ENCODE measurements at places on chromosomes 2 and 18. TPM values are rescaled to one million over a fixed set of nuclear protein-coding genes. Genes with fewer than 3 reads are reported as not detected.

CERKL gene
- total RNA-seq = 3.3 TPM

DNA sequence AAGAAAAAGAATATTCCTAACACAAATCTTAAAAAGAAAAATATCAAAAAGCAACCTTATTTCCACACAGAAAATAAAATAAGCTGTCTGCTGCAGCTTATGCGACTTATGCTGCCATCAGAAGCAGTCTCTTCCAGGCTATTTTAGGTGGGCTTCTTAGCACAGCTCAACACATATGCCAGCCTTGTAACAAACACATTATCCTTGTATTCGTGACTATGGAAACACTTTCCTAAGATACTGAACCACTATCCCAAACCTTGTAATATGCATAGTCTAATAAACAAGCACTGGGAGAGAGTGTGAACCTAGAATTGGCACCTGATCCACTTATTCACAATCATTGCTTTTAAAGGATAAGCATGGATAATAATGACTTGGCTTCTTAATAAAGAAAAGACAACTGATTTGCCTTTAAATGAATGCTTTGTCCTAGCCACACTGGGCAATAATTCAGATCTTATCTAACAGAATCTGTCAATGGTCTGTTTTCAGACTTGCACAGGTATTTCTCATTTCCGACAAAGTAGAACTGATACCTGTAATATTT is 40.0 kb upstream of the RNU4ATAC start:
- DNase-seq = no peak

DNA sequence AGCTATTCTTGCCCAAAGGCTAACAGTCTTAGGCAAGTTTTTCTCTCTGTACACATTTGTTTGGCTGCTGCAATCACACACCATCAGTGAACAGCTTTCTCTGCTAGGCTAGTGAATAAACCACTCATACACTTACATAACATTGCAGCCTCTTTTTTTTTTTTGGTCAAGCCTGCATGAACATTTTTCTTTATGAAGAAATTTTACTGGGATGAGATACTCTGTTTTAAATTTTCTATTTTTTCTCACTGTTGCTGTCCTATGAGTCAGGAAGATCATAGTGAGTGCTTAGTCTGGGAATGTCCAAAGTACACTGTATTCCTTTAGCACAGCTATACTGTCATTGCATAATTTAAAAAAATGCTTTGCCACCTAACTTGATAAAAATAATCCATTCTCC is 58.5 kb downstream of the ROCK1 start:
- no peak for DNase-seq

- DNase-seq = no peak
These were observed 36.2 kb upstream of the YES1 start for GRCh38 chr18:848062-848861.

GRCh38 chr2:128284037-128284441 is 34.6 kb downstream of the HS6ST1 start:
- DNase-seq = no peak

DNA sequence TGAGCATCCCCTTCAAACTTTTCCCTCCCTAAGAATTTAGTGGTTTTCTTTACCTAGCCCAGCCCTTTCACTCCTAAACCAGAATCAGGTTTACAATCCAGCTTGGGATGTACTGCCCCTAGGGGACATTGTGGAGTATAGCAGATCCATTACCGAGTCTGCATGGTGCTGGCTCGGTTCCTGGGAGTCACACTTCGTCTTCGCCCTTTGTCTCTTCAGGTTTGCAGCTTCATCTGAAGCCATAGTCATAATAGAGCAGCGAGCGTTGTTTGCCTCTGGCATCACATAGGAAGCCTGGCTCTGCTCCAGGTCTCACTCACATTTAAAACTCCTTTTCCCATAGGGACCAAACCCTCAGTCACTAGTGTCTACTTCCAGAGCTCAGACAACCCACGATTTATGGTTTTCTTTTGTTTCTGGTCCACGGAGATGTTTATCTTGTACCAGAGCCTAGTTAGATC is 16.8 kb upstream of the LYPD6 start:
- peak; percentile 86 for DNase-seq

- DNase-seq = peak; percentile 76
These were observed 566 bp upstream of the CMPK2 start for GRCh38 chr2:6866275-6866671.

DNA sequence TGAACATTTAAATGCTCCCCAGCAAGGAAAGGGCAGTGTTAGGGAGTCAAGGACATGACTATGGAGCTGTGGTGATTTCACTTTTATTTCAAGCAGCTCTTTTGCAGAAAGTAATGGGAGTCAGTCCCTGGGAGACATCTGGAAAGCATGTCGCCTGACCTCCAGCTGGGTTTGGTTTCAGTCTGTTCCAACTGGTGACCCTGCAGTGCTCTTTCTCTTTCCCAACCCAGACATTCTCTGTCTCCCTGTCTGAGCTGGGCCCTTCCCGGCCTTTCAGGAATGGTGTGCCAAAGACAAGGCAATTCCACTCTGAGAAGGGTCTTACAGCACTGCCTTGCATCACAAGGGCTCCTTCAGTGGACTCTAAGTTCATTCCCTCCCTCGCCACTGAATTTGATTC is 323.2 kb downstream of the OSR1 start:
- peak; percentile 62 for DNase-seq

DNA sequence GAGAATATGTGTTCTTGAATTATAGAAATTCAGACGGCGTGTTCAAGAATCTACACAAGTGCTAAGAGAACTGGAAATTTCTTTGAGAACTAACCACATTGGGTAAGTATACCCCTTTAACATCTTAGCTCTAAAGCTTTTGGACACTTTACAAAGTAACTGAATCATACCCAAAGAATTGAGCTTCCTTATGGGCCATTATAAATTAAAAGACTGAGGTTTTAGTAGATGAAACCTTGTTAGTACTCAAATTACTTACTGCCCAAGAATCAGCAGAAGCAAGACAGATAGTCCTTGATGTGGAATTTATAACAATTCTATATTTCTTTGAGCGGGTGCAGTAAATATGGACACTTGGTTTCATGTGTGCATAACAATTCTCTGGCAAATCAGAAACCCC is 168.3 kb downstream of the PRPF40A start:
- DNase-seq = no peak

DNA sequence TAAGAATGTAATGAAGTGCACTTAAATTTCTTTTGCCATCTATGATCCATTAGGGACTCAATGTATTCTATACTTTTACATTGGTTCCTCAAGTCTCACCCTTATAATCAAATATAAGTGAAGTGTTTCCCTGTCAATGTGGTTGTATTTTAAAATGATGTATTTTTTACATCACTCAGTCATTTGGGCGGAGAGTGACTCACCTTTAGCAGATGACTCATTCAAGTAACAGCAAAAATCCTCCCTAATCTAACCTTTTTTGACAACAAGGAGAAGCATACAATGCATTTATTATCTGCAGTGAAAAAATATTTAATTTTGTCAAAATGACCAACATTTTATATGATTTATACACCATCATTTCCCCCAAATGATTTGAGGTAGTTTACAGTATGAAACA is 94.4 kb downstream of the FANCL start:
- no peak for DNase-seq

DNA sequence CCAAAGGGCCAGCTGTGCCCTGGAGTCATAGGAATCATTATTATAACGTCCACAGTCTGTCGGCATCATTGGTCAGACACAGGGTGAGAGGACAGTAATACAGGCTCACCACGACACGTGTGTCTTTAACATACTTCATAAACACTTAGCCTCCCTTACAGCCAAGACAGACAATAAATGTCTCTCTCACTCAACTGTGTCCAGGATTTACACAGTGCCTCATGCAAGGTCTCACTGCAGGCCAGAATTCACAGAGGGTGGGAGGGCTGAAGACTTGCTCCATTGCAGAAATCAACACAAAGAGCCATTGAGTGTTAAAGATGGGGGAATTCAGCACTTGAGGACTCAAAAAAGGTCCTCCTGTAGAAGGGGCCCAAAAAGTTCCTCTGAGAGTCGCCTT is 210.5 kb downstream of the BCL2 start:
- peak; percentile 63 for DNase-seq

ALPI gene
- total RNA-seq = not detected

- DNase-seq = no peak
These were observed 50.1 kb downstream of the SLC14A1 start for GRCh38 chr18:45774065-45774521.

DNA sequence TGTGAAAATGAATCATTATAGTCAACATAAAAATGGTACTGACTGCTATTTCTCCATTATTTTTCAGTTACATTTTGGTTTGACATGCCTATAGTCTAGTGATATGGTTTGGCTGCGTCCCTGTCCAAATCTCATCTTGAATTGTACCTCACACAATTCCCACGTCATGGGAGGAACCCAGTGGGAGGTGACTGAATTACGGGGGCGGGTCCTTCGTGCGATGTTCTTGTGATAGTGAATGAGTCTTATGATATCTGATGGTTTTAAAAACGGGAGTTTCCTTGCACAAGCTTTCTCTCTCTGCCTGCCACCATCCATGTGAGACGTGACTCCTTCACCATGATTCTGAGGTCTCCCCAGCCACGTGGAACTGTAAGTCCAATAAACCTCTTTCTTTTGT is 70.3 kb downstream of the BAZ2B start:
- no peak for DNase-seq

CYP26B1 gene
- 4.7 TPM for total RNA-seq

GRCh38 chr2:191951376-191951775 is 104.5 kb upstream of the CAVIN2 start:
- no peak for DNase-seq

DNA sequence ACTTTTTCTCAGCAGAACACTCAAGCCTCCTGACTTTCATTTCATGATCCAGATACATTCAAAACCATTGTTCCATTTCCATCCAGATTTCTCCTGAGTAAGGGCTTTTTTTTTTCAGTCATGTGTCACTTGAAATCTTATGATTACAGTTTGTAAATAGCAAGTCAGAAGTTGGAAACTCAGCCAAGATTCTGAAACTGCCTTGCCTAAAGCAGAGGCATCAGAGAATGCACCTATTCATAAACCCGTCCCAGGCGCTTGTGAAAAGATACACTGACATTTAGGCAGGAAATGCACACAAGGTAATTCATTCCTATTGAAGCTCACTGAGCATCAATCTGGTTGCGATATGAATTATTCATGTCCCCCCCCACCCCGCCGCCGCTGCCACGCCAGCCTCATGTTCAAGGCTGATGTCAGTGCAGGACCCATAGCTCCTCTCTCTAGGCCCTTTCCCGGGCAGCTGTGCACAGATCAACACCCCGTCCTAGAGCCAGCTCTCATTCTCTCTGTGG is 30.4 kb upstream of the MGAT4A start:
- peak; percentile 75 for DNase-seq

DES gene
- 88.7 TPM for total RNA-seq

DNA sequence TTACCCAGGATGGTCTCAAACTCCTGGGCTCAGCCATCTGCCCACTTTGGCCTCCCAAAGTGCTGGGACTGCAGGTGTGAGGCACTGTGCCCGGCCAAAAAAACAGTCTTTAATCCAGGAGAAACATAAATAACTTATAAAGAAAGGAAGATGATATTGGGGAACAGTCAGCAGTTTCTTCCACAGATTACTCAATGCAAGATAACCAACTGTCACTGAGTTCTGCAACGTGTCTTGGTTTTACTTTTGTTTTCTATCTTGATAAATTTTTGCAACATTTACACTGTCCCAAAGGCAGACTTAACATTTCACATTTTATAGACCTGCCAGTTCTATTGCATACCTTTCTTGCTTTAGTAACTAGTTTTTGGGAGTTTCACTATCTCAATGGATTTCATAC is 71.1 kb downstream of the ANKRD44 start:
- no peak for DNase-seq

DNA sequence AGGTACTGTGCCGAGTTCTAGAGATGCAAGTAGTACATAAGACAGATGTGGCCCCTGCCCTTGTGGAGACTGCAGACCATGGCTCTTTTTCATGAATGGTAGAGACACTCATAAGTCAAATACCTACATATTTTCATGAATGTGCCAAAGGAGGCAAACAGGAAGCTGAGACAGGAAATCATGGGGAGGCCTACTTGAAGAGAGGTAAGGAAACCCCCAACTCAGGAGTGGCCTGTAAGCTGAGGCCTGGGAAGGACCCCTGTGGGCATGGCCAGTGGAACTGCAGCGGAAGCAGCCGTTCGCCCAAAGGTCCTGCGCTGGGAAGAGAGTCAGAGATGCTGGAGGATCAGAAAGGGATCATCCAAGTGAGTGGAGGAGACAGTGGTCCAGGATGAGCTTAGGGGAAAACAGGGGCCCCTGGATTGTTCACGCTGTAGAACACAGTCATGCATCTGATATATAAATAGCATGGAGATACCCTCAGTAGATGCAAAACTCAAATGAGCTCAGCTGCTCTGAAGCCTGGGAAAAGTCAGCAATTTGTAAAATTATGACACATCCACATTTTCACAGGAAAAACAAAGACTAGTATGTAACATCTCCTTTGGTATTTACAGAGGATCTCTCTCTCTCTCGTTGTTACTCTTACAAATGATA is 228.9 kb downstream of the NEDD4L start:
- no peak for DNase-seq

SERPINB11 gene
- not detected for total RNA-seq

Measured in lung (tissue), 17 donors.